Fibroblast of skin of back (primary cell): ENCODE measurements at places on chromosomes 2 and 18.

GRCh38 chr2:228533156-228533555 lies 351.7 kb upstream of the SPHKAP start:
- no peak for DNase-seq

GRCh38 chr2:65175894-65176530 lies 46.1 kb upstream of the RAB1A start:
- DNase-seq = no peak

DNA sequence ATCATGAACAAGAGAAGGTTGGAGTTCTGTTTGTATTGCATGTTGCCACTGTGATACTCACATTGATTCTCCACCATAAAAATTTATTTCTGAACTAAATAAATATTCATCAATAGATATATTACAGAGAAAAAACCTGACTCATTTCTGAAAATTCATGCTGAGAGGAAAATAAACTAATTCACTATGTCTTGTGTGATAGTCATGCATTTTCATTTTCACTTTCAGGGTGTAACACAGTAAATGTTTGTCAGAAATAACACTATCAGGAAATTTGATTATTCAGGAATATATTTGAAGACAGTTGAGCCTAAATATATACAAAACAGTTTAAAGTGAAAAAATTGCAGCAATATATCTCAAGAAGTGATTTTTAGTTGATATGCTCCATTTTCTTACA lies 335.2 kb downstream of the KCNJ3 start:
- DNase-seq = no peak

DNA sequence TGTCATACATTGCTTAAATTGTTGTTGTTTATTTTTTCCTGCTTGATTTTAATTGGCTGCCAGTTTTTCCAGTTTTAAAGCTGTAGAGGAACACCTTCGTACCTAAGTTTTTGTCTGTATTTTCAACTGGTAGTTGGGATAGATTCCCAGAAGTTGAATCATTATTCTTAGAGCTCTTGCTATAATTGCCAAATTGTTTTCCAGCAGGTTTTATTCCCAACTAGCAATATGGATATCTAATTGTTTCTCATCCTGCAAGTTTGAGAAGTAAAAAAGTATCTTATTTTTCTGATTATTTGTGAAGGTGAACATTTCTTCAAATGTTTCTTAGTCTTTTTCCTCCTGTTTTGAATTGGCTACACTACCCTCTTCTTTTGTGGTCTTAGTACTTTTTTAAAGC lies 6.7 kb downstream of the SMARCAL1 start:
- no peak for DNase-seq

DNA sequence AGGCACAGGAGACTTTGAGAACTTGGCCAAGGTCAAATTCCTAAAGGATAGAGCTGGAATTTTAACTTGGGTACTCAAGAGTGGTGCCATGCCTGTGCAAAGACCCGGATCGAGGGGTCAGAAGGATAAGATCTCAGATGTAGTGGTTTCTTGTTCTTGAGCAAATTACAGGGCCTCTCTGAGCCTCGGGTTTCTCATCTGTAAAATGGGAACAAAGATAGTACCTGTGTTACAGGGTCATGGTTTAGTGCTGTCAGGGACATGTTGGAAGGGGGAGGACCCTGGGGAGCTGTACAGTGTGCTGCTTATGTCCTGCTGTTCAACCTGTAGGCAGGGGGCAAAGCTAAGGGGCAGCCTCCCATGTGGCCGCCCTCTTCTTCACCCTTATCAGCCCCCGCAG lies 173.5 kb upstream of the HAAO start:
- no peak for DNase-seq

GRCh38 chr2:231557571-231558217 lies 27.4 kb upstream of the NMUR1 start:
- peak; percentile 77 for DNase-seq

- peak; percentile 7 for DNase-seq
Observed at GRCh38 chr2:46601328-46601963, 122.1 kb downstream of the TMEM247 start.

DNA sequence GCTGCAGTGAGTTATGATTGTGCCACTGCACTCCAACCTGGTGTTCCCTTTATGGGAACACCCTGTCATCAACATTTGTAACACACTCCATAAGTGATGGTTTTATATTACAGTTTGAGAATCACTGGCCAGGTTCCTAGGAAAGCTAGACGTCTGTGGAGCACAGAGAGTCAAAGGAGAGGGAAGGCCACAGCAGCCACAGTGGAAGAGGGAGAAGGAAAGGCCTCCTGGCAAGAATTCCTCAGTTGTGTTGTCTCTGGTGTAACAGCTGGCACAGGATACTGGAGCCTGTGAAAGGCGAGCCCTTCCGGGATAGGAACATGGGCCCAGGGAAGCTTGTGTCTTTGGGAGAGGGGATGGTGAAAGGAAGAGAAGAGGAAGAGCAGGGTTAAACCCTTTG lies 360.5 kb upstream of the PIK3C3 start:
- no peak for DNase-seq

GRCh38 chr18:3230401-3231334 lies 10.9 kb upstream of the MYOM1 start:
- DNase-seq = peak; percentile 35

GRCh38 chr2:1823187-1824169 lies 79.2 kb upstream of the PXDN start:
- DNase-seq = no peak

DNA sequence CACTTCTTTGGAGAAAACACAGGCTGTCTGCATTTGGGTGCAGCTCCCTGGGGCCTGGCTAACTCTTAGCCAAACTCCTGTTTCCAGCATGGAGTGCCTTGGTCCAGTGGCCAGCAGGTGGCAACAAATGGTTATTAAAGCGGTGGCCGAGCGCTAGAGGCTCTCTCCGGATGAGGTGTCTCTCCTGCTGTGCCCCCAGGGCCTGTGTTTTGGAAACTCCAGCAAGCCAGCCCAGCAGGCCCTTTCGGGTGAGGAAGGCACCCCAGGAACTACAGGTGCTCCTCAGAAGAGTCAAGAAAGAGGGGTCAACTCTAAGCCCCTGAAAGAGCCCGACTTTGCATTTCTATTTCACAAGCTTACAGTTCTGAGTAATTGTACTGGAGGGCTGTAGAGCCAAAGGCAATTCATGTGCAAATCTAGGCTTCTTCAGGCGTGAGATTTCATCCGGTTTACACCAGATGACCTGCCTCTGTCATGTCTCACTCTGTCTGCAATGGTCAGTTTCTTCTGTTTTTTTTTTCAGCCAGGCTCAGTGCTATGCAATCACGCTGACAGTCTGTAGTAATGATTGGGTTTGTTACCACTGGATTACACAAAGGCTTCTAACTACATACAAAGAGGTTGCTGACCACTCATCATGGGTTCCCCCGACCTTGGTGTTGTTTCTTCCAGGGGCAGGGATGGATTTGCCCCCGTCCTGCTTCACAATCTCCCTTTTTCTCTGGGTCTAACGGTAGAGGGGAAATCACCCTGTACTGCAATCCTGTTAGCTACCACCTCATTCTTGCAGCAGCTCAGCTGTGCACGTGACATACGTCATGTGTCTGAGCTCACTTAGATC lies 7.6 kb upstream of the CHRNA1 start:
- peak; percentile 79 for DNase-seq

DNA sequence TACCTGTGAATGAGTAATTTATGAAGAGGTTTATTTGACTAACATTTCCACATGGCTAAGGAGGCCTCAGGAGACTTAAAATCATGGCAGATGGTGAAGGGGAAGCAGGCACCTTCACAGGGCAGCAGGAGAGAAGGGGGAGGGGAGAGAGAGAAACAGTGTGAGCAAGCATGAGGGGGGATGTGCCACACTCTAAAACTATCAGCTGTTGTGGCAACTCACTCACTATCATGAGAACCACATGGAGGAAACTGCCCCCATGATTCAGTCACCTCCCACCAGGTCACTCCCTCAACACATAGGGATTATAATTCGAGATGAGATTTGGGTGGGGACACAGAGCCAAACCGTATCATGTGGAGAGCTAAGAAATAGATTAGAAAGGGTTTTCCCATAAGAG lies 309.0 kb downstream of the RDH14 start:
- no peak for DNase-seq

DNA sequence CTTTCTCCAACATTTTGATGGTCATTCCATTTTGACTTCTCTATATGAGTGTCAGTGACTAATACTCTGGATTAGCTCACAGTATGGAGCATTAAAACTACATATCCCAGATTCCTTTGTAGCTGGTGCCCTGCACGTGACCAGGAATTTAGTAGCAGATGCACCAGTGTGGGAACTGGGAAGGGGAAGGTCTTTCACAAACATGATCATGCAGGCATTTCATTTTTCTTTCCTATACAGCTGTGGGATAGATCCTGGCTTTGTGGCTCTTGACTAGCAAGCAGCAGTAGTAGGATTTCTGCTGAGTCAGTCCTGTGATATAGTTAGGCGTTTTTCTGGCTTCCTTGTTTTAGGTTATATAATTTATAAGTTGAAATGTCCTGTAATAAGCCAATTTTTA lies 971.0 kb upstream of the CDH2 start:
- DNase-seq = peak; percentile 84
